Esophagus mucosa (tissue), 1 donor: ENCODE measurements at places on chromosomes 3 and 15. TPM values are rescaled to one million over a fixed set of nuclear protein-coding genes. Genes with fewer than 3 reads are reported as not detected.

KCNMB3 gene
- 0.68 TPM for total RNA-seq

LARP6 gene
- 1.4 TPM for total RNA-seq

CHCHD4 gene
- total RNA-seq = 13.0 TPM

NEK10 gene
- total RNA-seq = 0.40 TPM

COMMD4 gene
- 40.1 TPM for total RNA-seq

CD200R1 gene
- 2.9 TPM for total RNA-seq

PCLAF gene
- 18.3 TPM for total RNA-seq

LRRK1 gene
- 14.2 TPM for total RNA-seq

QTRT2 gene
- 19.8 TPM for total RNA-seq
